ENCODE measurements at places on chromosomes 5 and 9.

DNA sequence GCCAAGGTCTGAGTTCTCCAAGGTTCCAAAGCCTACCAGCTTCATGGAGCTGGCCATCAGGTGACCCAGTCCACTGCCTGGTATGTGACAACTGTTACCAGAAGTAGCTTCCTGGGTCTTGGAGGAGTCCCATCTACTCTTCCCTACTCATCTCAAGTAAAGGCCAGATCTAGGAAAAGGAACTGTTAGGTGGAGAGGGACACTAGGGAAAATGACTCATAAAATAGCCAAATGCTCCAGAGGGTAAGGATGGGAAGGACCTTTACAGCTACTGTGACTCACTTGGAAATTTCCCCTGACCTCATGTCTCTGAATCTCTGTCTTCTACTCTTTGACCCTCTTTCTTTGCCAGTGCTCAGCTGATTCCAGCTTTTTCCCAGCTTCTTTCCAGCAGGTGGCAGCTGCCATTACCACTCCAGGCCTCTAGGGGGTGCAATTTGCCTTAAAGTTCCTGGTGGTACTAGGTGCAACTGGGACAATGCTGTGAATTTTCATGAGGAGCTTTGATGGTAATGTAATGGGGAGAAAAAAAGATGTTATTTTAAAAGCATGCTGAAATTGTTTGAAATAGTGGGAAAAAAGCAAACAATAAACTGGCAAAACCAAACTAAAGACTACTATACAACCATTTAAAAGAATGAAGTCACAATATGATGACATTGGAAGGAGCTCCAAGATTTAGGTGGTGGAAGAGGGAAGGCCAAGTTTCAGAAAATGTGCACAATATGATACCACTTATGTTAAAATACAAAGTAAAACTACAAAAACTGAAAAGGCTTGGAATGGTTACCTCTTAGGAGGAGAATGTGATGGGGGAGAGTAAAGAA is 27.1 kb upstream of the MYORG start:
- peak; percentile 39 for DNase-seq

DNA sequence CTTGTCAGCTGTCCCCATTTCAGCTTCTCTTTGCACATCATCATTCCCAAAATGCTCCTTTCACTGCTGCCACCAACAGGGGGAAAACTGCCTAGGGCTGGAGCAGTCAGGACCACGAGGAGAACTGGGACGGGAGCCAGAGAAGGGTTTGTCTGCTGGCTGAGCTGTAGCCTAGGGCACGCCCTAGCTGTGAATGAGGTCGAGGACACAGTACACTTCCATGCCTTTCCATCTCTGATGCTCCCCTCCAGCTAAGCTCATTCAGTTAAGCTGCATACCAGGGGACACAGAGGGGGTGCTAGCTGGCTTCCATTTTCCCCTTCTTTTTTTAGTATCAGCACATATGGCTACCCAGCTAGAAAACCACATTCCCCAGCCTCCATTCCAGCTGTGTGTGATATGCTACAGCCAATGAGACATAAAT is 64.7 kb downstream of the STK10 start:
- no peak for DNase-seq

GRCh38 chr9:95316274-95316673 is 1.2 kb downstream of the FANCC start:
- DNase-seq: no peak

- no peak for DNase-seq
Measured at GRCh38 chr5:153513156-153513555, 22.7 kb downstream of the GRIA1 start.

GRCh38 chr9:132572921-132573320 is 9.5 kb upstream of the BARHL1 start:
- DNase-seq: no peak

DNA sequence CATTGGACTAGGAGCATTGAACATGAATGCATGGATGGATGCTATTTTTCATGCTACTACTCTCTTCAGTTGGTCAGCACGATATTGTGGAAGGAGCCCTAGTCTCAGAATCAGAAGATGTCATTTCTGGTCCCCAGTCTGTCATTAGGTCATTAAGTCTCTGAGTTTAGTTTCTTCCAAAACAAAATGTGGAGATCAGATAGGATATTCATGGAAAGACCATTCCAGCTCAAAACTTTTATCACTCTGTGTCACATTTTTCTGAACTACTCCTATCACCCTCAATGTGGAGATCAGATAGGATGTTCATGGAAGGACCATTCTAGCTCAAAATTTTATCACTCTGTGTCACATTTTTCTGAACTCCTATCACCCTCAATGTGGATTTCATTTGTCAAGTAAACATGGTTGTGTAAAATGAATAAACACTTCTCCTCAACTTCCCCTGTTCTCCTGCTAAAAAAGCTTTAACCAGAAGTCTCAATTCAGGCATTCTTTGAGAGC is 296.8 kb downstream of the MRPS30 start:
- DNase-seq: no peak

DNA sequence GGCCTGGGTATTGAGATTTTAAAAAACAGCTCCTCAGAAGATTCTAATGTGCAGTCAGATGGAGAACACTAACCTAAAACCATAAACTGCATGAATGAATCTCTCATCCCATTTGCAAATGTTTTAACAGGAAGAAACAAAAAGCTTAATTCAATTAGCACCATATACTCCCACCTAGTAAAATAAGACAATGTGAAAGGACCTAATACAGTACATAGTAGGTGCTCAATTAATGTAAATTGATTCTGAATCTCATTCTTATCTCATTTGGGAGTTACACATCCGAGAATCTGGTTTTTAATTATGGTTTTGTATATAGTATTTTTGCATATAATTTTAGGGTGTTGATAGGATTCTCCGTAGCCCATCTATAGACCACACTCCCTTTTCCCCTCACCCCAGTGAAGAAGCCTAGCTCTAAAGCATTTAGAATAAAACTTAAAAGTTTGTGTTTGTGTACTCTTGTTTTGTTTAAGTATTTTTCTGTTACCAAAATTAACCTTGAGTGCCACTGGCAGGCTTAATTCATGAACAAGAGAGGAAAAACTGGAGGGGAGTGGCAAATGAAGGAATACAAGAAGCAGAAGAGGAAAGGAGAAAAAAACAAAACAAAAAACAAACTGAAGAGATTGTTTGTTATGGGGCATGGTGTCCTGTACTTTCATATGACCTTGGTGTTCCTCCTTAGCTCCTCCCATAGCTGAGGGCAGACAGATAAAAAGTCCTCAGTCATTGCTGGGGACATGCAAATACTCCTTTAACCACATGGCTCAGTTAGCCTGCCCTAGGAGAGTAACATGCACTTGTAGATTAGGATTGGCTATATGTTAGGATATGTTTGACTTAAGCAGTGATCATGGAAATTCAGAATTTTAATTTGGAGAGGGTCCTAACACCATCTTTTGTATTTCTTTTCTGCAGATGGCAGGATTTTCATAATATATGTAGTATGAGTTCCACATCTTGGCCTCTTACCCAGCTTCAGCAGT is 1.2 kb downstream of the RNF14 start:
- peak; percentile 15 for DNase-seq

DNA sequence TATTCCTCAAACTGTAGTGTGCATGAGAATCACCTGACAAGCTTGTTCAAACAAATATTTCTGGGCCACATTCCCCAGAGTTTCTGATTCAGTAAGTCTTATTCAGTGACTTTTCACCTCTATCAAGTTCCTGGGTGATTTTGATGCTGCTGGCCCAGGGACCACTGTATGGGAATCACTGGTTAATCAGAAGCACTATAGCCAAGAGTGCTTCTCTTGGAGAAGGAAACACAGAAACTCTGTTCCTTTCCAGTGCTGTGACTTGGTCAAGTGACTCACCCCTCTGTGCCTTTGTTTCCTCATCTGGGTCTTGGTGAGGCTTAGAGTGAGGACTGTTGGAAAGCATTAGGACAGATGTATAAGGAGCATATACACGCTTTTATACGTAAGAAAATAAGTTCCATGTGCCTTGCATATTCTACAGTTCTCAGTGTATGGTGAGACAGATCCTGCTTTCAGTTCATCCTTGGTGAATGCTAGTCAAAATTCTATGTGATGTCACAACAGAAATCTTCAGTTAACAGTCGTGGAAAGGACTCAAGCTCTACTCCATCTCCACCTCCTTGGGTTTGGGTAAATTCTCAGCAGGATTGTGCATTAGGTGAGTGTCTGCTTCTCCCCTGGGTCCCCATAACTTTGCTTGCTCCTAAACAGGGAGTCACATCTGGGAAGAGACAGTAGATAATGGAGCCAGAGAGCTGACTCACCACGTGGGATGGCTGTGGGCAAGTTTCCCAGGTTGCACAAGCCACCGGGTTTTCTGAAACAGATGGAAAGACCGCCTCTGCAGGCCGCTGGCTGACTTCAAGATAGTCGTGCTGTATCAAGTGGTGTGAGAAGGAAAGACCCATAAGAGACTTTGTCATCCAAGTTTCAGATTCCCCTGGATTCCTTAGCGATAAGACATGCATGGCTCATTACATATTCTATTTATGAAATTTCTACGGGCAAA is 117.0 kb downstream of the NXNL2 start:
- DNase-seq: peak; percentile 11

DNA sequence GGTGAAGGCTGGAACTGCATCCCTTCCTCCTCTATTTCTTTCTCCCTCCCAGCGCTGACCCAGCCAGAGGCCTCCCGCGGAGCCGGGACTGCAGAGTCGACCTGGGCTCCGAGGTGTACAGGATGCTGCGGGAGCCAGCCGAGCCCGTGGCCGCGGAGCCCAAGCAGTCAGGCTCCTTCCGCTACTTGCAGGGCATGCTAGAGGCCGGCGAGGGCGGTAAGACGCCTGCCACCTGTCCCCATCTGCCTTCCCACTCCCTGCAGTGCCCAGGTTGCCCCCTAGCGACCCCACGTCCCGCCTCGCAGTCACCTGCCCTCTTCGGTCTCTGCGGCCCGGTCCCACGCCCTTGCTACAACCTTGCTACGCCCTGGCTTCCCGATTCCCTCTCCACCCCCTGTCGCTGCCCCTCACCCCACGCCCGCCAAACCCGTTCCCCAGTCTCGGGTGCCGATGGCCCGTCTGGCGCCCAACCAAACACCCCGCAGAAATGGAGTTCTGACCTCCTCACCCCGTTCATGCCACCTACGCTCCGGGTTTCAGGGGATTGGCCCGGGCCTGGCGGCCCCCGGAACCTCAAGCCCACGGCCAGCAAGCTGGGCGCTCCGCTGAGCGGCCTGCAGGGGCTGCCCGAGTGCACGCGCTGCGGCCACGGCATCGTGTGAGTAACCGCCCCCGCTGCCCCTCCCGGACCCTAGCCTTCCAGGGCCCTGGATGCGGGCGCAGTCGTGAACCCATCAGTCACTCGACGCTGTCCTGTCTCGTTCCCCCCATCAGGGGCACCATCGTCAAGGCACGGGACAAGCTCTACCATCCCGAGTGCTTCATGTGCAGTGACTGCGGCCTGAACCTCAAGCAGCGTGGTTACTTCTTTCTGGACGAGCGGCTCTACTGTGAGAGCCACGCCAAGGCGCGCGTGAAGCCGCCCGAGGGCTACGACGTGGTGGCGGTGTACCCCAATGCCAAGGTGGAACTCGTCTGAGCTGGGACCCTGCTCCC is 14.1 kb downstream of the PDLIM4 start:
- DNase-seq: no peak

GRCh38 chr5:104652271-104652861 is 1089.8 kb upstream of the NUDT12 start:
- DNase-seq: no peak

GRCh38 chr9:93673839-93674334 is 97.5 kb downstream of the PHF2 start:
- no peak for DNase-seq

GRCh38 chr5:132829742-132830435 is 558 bp downstream of the SHROOM1 start:
- DNase-seq: peak; percentile 68

- no peak for DNase-seq
Measured at GRCh38 chr9:18980189-18980588, 52.8 kb downstream of the SAXO1 start.

- DNase-seq: no peak
Measured at GRCh38 chr9:4654084-4654483, 8.0 kb upstream of the PLPP6 start.

DNA sequence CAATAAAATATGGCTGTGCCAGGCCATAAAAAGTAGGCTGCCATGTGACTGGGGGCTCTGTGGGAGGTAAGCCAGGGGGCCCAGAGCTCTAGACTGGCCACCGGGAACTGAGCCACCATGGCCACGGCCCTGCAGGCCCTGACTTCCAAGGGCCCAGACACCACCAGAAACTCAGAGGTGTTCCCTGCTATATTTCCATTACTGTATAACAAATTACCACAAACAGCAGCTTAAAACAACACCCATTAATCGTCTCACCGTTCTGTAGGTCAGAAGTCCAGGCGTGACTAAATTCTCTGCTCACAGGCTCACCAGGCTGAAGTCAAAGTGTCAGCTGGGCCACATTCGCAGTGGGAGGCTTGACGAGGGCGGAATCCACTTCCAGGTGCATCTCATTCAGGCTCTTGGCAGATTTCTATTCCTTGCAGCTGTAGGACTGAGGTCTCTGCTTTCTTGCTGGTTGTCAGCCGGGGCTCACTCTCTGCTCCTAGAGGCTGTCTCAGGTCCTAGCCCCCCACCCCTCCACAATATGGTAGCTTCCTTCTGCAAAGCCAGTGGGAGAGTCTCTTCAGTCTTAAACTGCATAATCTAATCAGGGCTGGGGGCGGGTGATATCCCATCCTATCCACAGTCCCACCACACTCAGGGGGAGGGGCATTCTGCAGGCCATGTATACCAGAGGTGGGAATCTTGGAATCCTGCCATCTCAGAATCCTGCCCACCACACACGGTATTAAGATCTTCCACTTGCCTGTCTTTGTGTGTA is 125.4 kb downstream of the C5orf15 start:
- DNase-seq: no peak

DNA sequence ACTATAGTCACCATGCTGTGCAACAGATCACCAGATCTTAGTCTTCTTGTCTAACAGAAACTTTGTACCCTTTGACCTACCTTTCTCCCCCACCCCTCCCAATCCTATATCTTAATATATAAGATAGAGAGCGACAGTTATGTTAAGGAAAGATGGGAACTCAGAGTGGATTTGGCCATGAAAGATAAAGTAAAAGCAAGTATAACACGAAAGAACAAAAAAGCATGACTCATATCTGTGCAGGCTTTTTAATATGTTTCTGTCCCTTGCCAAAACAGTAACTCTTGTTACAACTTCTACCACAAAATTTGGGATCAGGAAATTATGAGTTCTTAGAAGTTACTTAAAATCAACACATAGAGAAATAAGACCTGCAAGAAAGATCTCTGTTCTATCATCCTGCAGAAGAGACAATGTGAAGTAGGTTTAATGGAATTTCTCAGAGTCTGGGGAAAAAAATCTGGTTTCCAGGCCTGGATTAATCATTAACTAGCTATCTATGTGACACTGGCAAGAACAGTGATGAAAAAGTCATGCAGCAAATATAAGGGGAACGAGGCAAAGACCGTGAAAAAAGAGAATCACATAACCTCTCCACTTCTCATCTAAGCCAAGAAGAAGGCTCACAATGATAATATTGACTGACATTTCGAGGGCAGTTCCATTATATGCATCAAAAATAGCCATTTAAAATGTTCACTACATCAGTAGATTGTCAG is 18.6 kb downstream of the BAAT start:
- no peak for DNase-seq

GRCh38 chr9:136140966-136141365 is 22.3 kb upstream of the TMEM250 start:
- DNase-seq: no peak

- DNase-seq: no peak
Measured at GRCh38 chr9:116303886-116304538, 150.4 kb downstream of the PAPPA start.

Measured in NCI-H460 (cell line).